ENCODE measurements at places on chromosomes 3 and 15.

DNA sequence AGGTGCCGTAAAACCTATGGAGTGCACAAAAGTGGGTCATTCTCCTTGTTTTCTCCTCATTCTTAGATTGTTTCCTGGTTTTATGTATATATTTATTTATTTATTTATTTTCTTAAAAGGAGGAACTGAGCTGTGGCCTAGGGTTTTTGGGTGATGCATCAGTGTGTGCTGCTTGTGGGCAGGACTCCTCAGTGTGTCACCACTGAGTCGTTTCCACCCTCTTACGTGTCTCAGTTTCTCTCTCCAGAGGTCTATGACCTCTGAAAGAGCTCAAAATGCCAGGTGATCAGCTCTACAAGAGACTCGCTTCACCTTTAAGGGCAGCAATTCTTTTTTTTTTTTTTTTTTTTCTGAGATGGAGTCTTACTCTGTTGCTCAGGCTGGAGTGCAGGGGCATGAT is 72.9 kb downstream of the CD200 start:
- no peak for DNase-seq

- no peak for DNase-seq
Observed at GRCh38 chr15:100291106-100291505, 50.7 kb downstream of the ADAMTS17 start.

DNA sequence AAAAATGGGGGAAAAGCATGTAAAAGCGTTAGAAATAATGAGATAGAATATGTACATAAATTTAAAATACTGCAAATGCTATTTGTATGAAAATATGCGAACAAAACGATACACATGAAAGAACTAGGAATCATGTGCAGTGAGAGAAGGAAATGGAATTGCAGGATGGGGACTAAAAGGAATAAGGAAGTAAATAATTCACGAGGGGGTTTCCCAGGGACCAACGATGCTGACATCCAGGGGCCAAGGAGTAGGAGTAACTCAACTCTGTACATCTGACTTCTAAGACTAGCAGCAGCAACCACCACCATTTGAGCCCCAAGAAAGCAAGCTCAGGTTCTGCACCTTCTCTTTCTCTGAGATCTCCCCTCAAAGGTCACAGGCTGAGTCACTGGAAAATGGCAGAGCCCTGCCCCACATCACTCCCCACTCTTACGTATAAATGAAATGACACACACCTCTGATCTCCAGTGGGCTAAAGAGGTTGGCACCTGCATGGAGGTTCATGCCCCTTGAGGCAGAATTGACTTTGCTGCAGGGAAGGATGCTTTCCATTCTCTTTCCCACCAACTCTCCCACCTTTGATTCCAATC is 100.0 kb upstream of the DLG1 start:
- no peak for DNase-seq

- DNase-seq = no peak
Observed at GRCh38 chr15:68574629-68575028, 4.2 kb upstream of the CORO2B start.

DNA sequence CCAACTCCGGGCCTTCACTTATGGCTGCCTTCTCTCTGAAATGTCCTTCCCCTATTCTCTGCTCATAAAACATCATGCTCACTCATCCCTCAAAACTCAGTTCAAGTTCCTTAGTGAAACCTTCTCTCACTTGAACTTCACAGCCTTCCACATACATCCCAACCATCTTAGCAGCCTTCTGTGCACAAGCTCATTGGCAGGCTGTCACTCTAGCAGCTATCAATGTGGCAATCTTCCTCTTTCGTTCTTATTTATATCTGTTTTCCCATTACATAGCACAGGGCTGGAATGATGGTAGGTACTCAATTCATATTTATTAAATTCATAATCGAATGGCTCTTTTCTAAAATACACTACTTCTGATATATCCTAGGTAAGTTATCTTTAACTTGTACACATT is 66.4 kb upstream of the MCTP2 start:
- no peak for DNase-seq

DNA sequence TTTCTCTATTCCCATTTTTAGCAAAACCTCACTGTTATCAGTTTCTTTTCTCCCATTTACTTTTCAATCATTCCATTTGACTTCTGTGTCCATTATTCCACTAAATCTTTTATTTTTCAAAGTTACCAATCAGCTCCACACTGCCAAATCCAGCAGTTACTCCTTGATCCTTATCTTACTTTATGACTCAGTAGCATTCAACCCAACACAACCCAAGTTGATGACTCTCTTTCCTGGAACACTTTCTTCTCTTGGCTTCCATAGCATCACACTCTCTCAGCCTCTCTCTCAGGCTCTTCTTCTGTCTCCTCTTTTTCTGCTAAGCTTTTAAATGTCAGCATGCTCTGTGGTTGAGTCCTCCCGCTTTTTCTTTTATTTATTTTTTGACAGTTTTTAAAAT is 36.3 kb downstream of the RASGRP1 start:
- no peak for DNase-seq

DNA sequence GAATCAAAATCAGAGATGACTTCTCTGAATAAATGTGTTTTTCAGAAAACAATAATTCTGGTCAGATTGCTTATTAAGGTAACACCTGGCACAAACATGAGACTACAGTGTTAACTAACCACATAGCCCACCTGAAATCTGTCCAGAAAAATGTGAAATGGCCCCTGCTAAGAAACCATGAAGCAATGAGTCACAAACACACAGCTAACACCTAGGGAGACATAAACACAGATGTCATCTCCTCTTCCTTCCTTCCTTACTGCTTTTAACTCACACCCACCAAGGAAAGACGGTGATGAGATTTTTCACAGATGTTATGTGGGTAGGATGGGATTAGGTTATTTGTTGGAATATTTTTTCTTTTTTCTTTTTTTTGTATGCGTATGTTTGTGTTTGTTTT is 315.0 kb upstream of the STAC start:
- DNase-seq = no peak

- no peak for DNase-seq
Observed at GRCh38 chr3:106204160-106204868, 335.5 kb upstream of the CBLB start.
